Daoy (cell line): ENCODE measurements at places on chromosomes 2 and 18. TPM values are rescaled to one million over a fixed set of nuclear protein-coding genes. Genes with fewer than 3 reads are reported as not detected.
A peak's percentile ranks its signal among the peaks of the same experiment; 100 is the strongest.

GRCh38 chr18:37458697-37459096 lies 106.9 kb downstream of the CELF4 start:
- no peak for DNase-seq

DNA sequence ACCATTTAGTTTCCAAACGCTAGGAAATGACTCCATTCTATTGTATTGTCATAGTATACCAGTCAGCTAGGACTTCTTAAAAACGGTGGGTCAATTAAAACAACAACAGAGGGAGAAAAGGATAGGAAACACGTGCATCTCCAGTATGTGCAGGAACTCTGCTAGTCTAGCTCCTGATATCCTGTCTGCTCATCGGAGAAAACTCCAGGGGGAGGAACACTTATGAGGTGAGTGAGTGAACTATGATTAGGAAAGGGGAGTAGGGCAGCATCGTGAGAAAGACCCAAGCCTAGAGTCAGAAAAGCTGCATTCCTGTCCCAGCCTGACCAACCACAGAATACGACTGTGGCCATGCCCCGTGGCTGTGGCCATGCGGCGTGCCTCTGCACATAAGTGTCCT lies 34.2 kb downstream of the DTNB start:
- no peak for DNase-seq

- DNase-seq = no peak
Observed at GRCh38 chr2:360124-360523, 72.2 kb upstream of the ALKAL2 start.

- no peak for DNase-seq
Observed at GRCh38 chr18:37409878-37410277, 155.7 kb downstream of the CELF4 start.

- DNase-seq = no peak
Observed at GRCh38 chr18:42906761-42907160, 208.7 kb downstream of the RIT2 start.

GRCh38 chr2:29023188-29023587 lies 42.1 kb downstream of the TOGARAM2 start:
- no peak for DNase-seq

DNA sequence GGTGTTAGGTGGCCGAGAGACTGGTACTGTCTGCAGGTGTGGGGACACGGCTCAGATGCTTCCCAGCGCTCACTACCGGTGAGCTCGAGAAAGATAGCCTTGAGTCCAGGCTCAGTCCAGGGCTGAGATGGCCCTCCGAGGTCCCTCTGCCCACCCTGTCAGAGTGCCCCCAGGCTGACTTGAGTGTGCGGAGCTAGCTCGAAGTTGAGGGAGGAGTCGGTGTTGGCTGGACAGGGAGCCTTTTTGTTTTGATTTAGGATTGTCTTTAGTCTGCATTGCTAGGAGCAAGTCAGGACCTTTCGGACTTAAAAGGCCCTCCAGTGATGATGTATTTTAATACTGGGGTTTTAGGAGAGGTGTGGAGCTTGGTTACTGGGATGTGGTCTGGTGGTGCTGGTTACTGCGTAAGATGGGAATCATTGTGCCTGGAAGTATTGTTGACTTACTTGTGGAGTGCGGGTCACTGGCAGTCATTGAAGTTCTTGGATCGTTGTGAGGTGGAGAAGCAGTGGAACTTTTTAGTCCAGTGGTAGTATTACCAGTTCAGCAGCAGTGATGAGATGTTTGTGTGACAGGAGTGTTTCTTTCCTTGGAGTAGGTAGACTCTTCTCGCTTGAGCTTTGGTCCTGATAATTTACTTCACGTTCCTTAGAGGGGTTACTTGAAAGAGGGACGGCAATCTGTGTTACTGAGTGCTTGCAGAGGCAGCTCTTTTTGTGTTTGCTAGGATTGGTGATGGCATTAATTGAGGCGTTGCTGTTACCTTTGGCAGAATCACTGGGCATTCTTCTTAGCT lies 633 bp downstream of the KIAA1328 start:
- DNase-seq = no peak

GRCh38 chr2:189350540-189351209 lies 90.6 kb upstream of the WDR75 start:
- DNase-seq = peak; percentile 82

GRCh38 chr2:143960177-143960576 lies 559.7 kb downstream of the ZEB2 start:
- no peak for DNase-seq

- no peak for DNase-seq
Observed at GRCh38 chr2:218890369-218890768, 9.7 kb downstream of the WNT10A start.

DNA sequence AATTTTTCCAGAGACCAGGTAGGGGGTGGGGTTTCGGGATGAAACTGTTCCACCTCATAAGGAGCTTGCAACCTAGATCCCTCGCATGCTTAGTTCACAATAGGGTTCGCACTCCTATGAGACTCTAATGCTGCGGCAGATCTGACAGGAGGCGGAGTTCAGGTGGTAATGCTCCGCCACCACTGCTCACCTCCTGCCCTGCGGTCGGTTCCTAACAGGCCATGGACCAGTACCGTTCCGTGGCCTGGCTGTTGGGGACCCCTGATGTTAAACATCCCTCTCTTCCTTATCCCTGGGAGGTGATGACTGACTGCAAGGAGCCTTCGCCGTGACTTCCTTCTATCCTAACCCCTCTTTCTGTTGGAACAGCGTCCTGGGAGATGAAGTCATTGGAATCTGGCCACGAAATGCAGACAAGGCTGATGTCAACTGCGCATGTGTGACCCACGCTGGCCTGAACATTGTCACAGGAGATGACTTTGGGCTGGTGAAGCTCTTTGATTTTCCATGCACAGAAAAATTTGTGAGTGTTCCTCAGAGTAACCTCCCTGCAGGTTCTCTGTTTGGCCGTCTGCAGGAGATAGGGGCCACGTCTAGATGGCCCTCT lies 82.4 kb downstream of the RTN4 start:
- no peak for DNase-seq

DNA sequence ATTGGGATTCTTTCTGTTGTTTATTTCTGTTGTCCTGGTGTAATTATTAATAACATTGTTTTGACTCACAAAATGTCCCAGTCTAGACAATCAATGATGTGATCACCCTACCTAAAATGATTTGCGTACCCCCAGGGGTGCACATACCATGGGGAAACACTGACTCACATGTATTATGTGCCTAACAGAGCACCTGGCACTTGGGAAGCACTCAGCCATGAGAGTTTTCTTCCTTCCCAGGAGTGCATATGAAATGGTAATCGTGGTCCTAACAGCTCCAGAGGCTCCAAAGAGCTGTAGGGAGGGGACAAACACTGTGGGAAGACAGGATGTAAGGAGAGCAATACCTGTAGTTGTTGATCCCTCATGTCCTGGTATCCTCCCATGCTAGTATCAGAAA lies 187.8 kb upstream of the ERBB4 start:
- peak; percentile 9 for DNase-seq

DNA sequence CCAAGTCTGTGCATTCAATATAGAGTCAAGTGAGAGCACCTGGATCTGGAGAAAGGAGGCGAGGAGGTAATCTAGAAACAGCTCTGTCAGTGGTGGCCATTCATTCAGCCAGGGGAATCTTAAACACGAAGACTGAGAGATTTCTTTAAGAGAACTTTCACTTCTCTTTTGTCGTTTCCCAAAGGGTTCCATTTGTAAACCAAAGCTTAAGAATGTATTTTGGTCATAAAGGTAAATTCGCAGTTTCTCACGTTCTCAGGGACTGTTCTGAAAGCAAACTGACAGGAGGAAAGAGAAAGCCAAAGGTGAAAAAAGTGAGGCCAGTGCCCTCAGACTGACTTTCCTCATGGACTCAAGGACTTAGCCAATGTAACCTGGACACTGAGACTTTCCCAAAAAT lies 513.5 kb downstream of the CMPK2 start:
- no peak for DNase-seq

DNA sequence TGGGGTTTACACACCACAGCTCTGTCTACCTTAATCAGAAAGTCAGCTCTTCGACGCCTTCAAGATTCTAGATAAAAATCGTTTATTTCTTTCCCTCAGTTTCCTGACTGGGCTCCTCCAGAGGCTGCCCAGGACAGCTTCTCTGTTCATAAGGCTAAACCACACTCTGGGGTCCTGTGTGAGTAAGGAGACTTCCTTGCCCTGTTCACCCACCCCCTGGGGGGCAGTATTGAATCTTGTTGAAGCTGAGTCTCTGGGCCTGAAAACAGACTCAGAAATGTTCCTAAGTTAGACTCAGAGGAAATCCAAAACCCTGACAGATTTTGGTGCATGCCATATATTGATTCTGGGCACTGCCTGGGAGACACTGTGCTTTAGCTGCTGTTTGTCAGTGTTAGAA lies 43.0 kb downstream of the G6PC2 start:
- DNase-seq = no peak

GRCh38 chr2:184589261-184589660 lies 9.1 kb upstream of the ZNF804A start:
- no peak for DNase-seq

- DNase-seq = peak; percentile 3
Observed at GRCh38 chr18:6566338-6566911, 151.7 kb upstream of the L3MBTL4 start.

GRCh38 chr2:217282531-217282930 lies 422.7 kb upstream of the TNP1 start:
- no peak for DNase-seq

- peak; percentile 29 for DNase-seq
Observed at GRCh38 chr2:148253685-148254084, 232.8 kb downstream of the MBD5 start.

DNA sequence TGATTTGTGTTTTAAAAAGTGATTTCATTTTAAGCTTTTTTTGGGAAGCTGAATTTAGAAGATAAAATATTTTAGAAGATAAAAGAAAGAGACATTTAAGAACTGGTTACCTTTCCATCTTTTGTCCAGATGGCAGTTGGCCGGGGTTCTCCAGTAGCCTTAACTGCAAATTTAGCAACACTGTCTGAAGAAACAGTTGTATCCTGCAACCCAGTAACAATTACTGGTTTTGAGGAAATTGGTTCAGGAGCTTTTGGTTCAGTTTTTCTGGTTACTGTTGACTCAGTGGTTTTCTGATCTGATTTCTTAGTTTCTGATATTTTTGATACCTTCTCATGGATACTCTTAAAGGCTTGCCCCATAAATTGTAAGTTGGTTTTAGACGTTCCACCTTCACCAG lies 49.9 kb downstream of the PLEKHA3 start:
- no peak for DNase-seq

DNA sequence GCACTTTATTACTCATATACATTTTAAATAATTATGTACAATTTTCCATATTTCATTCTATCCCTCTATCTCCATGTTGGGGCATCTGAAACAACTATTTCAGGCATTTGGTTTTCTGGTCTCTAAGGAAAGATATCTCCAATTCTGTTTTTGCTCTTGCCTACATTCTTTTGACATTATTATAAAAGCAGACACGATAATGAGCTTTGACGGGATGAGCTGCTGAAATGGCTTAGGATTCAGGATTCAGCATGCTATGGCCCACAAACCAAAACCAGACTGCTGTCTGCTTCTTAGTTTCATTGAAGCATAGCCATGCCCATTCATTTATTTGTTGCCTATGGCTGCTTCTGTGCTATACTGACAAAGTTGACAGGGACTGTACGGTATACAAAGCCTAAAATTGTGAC lies 42.7 kb upstream of the GLS start:
- peak; percentile 54 for DNase-seq

- no peak for DNase-seq
Observed at GRCh38 chr2:172085460-172086159, at the start of gene DLX1. TSS of gene DLX1 (plus strand) at chr2:172085507. CDS start at chr2:172085678, 171 bp downstream.

- peak; percentile 40 for DNase-seq
Observed at GRCh38 chr2:238100049-238100820, at the start of gene ESPNL. TSS of gene ESPNL (plus strand) at chr2:238100340. CDS start at chr2:238100420, 80 bp downstream.

- no peak for DNase-seq
Observed at GRCh38 chr2:130744287-130745117, 10.8 kb upstream of the AMER3 start.

DNA sequence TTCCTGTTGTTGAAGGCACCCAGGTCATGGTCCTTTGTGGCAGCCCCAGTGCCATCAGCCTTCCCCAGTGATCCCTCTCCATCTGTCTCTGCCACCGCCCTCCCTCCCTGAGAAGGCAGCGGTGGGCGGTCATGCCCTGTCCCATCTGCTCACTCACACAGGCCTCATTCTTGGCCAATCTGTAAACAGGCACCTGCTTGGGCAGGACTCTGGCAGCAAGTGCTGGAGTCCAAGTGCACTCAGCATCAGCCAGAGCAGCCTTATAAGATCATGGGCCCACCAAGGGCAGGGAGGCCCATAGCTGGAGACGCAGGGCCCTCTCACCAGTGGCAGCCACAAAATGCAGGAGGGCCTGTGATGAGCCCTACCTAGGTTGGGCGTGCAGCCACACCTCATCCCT lies 140.9 kb downstream of the TWIST2 start:
- DNase-seq = no peak

DNA sequence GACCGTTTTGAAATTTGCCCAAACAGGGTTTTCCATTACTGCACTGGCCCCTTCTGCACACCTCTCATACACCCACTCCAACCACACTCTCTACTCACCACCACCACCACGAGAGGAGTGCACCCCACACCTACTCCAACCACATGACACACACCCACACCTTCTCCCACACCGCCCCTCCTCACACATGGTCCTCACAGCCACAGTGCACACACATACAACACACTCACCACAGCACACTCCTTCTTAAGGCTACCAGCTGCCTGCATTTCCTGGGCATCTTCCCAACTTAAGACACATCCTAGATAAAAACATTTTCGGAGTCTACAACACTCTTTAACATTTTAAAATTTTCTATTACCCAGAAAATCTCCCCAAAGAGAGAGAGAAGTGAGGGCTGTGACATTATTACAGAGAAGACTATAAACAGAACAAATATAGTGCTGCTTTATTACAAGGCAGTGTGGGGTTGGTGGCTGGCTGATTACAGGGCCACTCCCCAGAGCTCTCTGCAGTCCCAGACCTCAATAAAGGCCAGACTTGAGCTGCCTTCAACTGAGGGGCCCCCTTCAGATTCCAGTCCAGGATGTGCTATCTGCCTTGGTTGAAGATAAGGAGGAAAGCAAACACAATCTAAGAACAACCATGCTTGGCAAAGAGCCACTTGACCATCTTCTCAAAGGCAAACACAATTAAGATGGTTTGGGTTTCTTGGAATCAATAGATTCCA lies 36.1 kb downstream of the NHEJ1 start:
- peak; percentile 7 for DNase-seq

The ANKRD62 gene
- total RNA-seq = not detected in 2 replicates

The HOXD1 gene
- 1.3 and 3.0 TPM in 2 replicates for total RNA-seq

The MC4R gene
- total RNA-seq = not detected in 2 replicates

The LAPTM4A gene
- 118 and 120 TPM in 2 replicates for total RNA-seq

The CYRIA gene
- 0.48 and 0.80 TPM in 2 replicates for total RNA-seq

The CDCA7 gene
- total RNA-seq = 18.0 and 24.8 TPM in 2 replicates

The EPHA4 gene
- 5.1 and 7.5 TPM in 2 replicates for total RNA-seq

The SLC4A3 gene
- total RNA-seq = 2.3 and 2.4 TPM in 2 replicates

The NAT8 gene
- not detected in 2 replicates for total RNA-seq

The CCDC74A gene
- 7.1 and 18.7 TPM in 2 replicates for total RNA-seq
